ENCODE measurements at places on chromosomes 2 and 18. TPM values are rescaled to one million over a fixed set of nuclear protein-coding genes. Genes with fewer than 3 reads are reported as not detected.

DNA sequence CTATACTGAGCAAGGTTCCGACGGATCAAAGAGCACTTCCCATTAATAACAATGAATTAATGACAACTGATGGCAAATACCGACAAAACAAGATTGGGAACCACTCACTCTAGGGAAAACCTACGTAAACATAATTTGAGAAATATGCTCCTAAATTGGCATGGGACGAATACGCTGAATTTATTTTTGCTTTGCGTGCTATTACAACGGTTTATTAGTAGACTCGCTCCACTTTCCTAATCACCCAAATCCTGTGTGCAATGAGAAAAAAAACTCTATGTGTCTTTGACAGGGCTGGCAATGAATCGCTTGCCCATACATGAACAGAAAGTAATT, 536 bp upstream of the SLC25A12 start:
- H3K36me3 ChIP-seq, result no peaks in the 10 kb centered on the region
- peak overlapping the region; percentile 83 for H3K27ac ChIP-seq
- H3K4me3 ChIP-seq, result peak overlapping the region; percentile 62
- no peak for DNase-seq

- no peaks in the 10 kb centered on the region for H3K4me1 ChIP-seq
- no peaks in the 10 kb centered on the region for H3K27me3 ChIP-seq
- no peak for DNase-seq
- no peak overlapping the region for H3K27ac ChIP-seq
- no peaks in the 10 kb centered on the region for H3K36me3 ChIP-seq
These were observed 223.0 kb upstream of the DOK6 start for GRCh38 chr18:69177702-69178101.

DNA sequence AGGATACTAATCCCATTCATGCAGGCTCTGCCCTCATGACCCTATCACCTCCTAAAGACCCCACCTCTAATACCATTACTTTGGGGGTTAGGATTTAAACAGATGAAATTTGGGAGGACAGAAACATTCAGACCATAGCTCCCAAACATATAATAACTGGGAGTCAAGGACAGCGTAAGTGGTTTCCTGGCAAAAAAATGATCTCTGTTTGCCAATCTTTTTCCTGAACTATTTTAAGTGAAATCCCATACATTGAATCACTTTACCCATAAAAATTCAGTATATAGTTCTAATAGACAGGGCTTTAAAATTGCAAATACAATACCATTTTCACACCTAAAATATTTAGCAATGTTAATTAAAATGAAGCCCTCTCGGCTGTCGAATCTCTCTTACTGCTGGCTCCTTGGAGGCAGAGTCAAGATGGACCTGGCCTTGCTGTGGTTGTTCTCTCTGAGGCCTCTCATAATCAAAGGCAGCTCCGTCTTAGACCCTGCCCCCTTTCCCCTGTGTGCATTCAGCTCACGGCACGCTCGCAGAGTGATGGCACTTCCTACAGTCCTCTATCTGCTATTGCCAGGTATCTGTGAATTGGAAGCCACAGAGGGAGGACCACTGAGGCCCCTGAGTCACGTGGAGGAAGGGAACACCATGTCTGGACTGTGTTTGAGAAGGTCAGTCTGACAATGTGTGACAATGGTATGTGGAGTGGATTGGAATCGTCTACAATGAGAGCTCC, 132.3 kb downstream of the UXS1 start:
- no peaks in the 10 kb centered on the region for H3K27me3 ChIP-seq
- no peaks in the 10 kb centered on the region for H3K36me3 ChIP-seq

DNA sequence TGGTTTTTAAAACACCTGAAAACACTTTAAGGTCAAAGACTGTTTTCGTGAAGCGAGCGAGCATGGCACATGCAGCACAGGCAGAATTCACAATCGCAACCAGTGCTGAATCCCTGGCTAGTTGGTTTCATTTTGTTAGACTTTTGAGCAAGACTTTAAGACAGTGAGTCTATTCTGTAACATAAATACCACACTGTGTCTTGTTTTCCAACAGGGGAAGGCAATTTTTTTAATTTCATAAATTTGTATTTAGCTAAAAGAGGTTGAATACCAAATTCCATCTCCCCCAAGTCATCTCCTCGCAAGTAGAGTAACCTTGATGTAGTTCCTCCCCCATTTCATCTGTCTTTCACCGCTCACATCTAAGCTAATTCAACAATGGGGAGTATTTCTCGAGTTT, 1.4 kb downstream of the CERKL start:
- DNase-seq, result no peak
- H3K4me3 ChIP-seq, result no peak overlapping the region
- H3K36me3 ChIP-seq, result no peaks in the 10 kb centered on the region

DNA sequence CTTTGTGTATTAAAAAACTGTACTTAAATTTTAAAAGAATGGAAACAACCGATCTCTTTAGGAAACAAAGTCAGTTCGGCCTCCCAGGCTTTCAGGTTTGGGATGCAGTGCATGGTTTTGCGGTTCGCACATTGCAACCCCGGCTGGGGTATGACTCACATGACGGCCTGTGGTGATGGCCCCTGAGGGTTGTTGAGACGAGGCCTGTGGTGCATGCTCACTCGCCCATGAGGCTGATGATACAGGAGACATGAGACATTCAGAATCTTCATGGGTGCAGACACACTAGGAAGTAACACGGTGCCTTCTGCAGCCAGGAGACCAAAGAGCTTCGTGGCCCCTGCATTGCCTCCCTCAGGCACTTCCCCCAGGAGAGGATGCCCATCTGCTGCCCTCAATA, 724.6 kb upstream of the SALL3 start:
- DNase-seq, result no peak
- no peaks in the 10 kb centered on the region for H3K4me1 ChIP-seq
- no peak overlapping the region for H3K27ac ChIP-seq
- no peak overlapping the region for H3K4me3 ChIP-seq

GRCh38 chr2:186349508-186349907, 136.6 kb upstream of the ZC3H15 start:
- H3K4me1 ChIP-seq, result no peaks in the 10 kb centered on the region
- H3K27ac ChIP-seq, result no peak overlapping the region
- H3K4me3 ChIP-seq, result no peak overlapping the region
- no peaks in the 10 kb centered on the region for H3K36me3 ChIP-seq

DNA sequence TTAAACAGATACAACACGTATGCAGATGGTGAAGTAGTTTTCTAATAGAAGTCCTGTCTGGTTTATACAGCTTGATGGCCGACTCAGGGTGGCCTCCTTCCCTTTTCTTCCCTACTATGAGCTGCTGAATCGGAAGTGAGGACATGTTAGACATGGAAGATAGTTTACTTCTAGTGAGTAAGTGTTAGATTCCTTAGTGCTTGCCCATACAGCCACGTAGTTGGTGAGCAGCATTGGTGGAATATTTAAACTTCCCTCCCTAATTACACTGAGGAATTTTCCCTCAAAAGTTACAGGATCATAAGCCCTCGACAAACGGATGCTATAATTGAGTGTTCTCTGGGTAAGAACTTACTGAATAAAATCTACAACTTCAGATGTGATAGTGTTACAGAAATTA, 52.1 kb downstream of the RHBDD1 start:
- H3K4me1 ChIP-seq, result peaks cover 11% of the 10 kb centered on the region
- DNase-seq, result no peak
- no peak overlapping the region for H3K4me3 ChIP-seq
- no peaks in the 10 kb centered on the region for H3K27me3 ChIP-seq
- H3K36me3 ChIP-seq, result no peaks in the 10 kb centered on the region

GRCh38 chr2:209351636-209352035, 72.2 kb upstream of the MAP2 start:
- H3K4me3 ChIP-seq, result no peak overlapping the region
- no peaks in the 10 kb centered on the region for H3K27me3 ChIP-seq
- H3K27ac ChIP-seq, result no peak overlapping the region
- H3K36me3 ChIP-seq, result no peaks in the 10 kb centered on the region
- DNase-seq, result no peak

GRCh38 chr18:74248595-74248994, 43.2 kb downstream of the CYB5A start:
- DNase-seq, result no peak
- H3K27me3 ChIP-seq, result no peaks in the 10 kb centered on the region
- no peaks in the 10 kb centered on the region for H3K36me3 ChIP-seq
- H3K27ac ChIP-seq, result no peak overlapping the region

GRCh38 chr2:7969756-7970515, 711.9 kb upstream of the ID2 start:
- no peak overlapping the region for H3K27ac ChIP-seq
- no peak overlapping the region for H3K4me3 ChIP-seq
- no peaks in the 10 kb centered on the region for H3K27me3 ChIP-seq
- no peaks in the 10 kb centered on the region for H3K36me3 ChIP-seq
- H3K4me1 ChIP-seq, result no peaks in the 10 kb centered on the region

DNA sequence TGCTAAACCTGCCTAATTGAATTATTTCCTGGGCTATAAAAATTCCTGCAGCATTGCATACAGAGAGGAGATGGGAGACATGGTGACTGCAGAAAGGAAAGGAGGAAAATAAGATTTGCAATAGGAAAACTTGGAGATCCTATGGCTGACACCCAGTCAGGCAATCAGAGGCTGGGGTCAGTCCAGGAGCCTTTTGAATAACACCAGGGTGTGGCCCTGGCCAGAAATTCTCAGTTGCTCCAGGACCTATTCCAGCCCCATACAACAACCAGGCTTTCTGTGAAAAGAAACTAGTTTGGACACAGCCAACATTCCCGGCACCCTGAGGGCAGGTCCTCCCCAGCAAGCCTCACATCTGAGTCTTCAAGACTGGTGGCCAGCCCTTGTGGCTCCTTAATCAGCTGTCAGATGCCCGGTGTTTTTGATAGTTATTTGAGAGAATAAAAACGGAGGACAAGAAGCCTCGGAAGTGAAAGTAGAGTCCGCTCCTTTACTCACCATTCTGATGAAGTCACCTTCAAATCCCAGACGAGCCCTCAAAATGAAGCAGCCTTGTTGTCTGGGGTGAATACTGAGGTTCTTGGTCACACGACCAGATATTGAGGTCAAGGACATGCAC, 31.1 kb upstream of the GMCL1 start:
- H3K4me1 ChIP-seq, result no peaks in the 10 kb centered on the region
- H3K4me3 ChIP-seq, result peak overlapping the region; percentile 40
- DNase-seq, result peak; percentile 79

- peak overlapping the region; percentile 83 for H3K27ac ChIP-seq
- peak; percentile 88 for DNase-seq
- no peaks in the 10 kb centered on the region for H3K27me3 ChIP-seq
- H3K4me1 ChIP-seq, result peaks cover 9% of the 10 kb centered on the region
- H3K4me3 ChIP-seq, result peak overlapping the region; percentile 80
- H3K36me3 ChIP-seq, result no peaks in the 10 kb centered on the region
These were observed 480 bp downstream of the DSEL start for GRCh38 chr18:67515942-67516538.

DNA sequence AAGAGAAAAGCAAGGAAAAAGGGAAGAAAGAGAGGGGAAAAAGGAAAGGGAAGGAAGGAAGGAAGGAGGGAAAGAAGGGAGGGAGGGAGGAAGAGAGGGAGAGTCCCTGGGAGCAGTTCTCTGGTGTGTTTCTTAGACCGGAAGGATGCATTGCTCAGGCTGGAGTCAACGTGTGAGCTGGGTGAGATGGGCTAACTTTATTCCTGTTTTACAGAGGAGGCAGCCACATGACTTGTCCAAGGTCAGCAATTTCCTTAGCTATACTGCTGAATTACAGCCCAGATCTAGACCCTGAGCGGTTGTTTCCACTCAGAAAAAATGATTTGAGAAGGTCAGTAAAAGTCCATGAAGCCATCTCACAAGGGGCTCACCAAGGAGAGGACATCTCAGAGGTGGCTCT, 86.6 kb upstream of the APCDD1 start:
- no peak overlapping the region for H3K4me3 ChIP-seq
- H3K27ac ChIP-seq, result no peak overlapping the region
- DNase-seq, result no peak
- H3K36me3 ChIP-seq, result no peaks in the 10 kb centered on the region

DNA sequence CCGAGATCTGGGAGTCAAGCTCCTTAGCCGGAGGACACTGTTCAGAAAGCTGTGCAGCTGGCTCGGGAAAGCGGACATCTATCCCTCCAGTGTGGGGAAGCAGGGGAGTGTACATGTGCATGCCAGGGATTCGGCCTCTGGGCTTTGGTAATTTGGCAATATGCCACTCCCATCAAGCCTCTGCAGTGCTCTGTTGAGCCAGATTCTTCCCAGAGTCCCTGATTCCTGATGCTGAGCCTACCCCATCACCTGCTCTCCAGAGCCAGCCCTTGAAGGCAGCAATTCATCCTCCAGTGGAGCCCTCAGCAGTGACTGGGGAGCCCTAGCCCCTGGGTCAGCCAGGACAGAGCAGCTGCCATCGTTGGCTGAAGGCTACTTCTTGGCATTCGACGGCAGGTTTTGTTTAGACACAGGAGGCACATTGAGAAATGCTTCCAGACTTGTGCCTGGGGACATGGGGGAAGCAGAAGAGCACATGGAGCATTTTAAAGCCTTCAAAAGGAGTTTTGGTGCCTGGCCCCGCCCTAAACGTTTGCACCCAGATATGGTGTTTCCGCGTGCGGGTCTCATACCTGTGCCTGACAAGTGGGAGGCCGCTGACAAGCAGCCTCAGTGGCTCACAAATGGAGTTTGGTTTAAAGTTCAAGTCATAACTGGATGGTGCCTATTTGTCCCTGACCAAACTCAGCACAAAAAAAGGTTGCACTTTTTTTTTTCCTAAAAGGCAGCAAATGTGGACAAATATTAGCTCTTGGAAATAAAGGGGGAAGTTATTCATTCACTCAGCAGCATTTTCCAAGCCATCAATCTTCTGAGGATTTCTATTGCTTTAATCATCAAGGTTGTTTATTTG, 272.8 kb downstream of the CYRIA start:
- no peaks in the 10 kb centered on the region for H3K4me1 ChIP-seq
- H3K27me3 ChIP-seq, result no peaks in the 10 kb centered on the region
- H3K36me3 ChIP-seq, result no peaks in the 10 kb centered on the region
- no peak overlapping the region for H3K4me3 ChIP-seq

KIAA2012 gene
- not detected for total RNA-seq

KIDINS220 gene
- 49.9 TPM for total RNA-seq

SRD5A2 gene
- total RNA-seq, result not detected

VIT gene
- 16.9 TPM for total RNA-seq

ITGA4 gene
- total RNA-seq, result 0.96 TPM

AKAIN1 gene
- not detected for total RNA-seq

AMER3 gene
- total RNA-seq, result not detected

BOLL gene
- total RNA-seq, result not detected

CHN1 gene
- total RNA-seq, result 9.3 TPM

NCK2 gene
- 39.3 TPM for total RNA-seq

COLEC12 gene
- 10.9 TPM for total RNA-seq

TTR gene
- total RNA-seq, result not detected

Measured in right atrium auricular region (tissue), 2 donors.